ENCODE measurements at places on chromosomes 3 and 15. TPM values are rescaled to one million over a fixed set of nuclear protein-coding genes. Genes with fewer than 3 reads are reported as not detected.

GOLGA8G gene
- not detected for total RNA-seq

CPNE9 gene
- 0.53 TPM for total RNA-seq

TGM5 gene
- 0.21 TPM for total RNA-seq

DNA sequence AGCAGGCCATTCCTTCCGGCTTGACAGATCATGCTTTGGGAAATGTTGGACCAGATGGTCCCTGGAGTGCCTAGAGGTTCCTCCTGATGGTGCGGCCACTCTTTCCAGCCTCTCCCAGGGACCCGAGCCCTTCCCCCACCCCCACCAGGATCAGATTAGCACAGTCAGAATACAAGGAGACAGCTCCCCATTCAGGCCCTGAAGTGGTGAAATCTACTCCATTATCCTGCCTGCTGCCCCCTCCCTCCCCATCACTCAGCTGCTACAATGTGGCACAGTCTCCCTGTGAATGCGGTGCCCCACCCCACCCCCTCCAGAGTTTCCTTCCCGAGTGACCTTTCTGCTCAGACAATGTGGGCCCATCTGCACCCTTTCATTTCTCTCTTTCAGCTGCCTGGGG lies 29.4 kb downstream of the RNU5B-1 start:
- no peak for DNase-seq

GRCh38 chr15:42101861-42102260 lies 7.5 kb upstream of the PLA2G4D start:
- no peak for DNase-seq

- DNase-seq: peak; percentile 29
Observed at GRCh38 chr15:63274427-63274826, 3.0 kb upstream of the APH1B start.

DNA sequence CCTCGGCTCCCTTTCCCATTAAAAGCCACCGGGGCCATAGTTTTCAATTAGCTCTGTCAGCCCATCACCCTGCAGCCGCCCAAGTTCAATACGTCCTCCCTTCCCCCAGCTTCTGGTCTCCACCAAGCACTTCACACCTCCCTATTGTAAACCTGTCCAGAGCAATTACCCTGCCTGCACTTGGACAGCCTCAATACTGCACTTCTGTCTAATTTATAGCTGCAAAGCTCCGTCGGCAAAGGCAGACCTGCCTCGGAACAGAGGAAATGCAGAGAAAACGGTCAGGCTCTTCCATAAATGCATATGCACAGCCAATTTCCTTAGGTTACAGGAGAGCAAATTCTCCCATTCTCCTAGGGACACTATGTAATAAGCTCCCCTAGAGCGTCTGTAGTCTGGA lies 21.9 kb downstream of the LRIG1 start:
- no peak for DNase-seq

DNA sequence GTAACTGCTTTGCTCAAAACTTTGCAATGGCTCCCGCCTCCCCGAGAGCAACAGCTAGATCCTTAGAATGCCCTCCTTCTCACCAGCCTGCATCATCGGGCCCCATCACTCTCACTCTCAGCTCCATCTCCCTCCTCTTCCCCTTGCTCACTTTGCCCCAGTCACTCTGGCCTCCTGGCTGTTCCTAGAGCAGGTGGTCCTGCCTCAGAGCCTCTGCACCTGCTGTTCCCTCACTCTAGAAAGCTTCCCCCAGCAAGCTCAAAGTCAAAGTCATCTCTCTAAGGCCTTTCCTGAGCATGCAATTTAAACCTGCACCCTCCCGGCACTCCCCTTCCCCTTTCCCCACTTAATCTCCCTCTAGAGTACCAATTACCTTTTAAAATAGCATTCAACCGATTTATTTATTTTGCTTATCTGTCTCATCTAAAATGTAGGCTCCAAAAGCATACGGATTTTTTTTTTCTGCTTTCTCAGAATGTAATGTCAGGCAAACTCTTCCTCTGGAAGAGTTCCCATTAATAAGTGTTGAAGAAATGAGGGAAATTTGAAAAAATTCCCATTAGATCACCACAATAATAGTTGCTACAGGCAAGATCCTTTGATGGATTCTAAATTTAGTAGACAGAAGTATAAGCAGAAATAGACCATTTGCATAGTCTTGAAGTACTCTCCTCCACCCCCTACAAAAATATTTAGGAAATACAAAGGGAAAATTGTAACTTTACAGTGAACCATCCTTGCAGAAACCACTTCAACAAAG lies 15.9 kb upstream of the HES1 start:
- no peak for DNase-seq

All from SK-MEL-5 (cell line).